ENCODE measurements at places on chromosomes 12 and 14.
A peak's percentile ranks its signal among the peaks of the same experiment; 100 is the strongest.

- no peak for DNase-seq
Measured at GRCh38 chr12:47134005-47134404, 54.2 kb upstream of the AMIGO2 start.

DNA sequence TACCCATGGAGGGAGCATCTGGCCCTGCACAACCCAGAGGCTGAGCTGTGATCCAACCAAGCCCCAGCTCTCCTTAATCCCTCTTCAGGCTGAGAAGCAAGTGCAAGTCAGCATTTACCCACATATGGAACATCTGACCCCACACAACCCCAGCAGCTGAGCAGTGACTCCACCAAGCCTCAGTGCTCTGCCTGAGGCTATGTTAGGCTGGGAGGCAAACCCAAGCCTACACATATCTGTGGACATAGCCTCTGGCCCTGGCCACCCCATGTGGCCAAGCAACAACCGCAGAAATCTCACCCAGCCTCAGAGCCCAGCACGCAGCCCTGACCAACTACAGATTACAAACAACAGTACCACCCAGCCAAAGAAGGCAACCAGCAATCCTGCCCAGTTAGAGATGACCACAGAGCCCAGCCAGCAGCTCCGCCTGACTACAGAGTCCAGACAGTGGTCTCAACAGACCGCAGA is 142.8 kb downstream of the NUAK1 start:
- no peak for DNase-seq

GRCh38 chr12:34336619-34337465 is 314.5 kb downstream of the ALG10 start:
- no peak for DNase-seq

- DNase-seq: no peak
Measured at GRCh38 chr14:51821822-51822221, 38.6 kb upstream of the GNG2 start.

GRCh38 chr14:101027291-101027690 is 123.8 kb upstream of the RTL1 start:
- no peak for DNase-seq

DNA sequence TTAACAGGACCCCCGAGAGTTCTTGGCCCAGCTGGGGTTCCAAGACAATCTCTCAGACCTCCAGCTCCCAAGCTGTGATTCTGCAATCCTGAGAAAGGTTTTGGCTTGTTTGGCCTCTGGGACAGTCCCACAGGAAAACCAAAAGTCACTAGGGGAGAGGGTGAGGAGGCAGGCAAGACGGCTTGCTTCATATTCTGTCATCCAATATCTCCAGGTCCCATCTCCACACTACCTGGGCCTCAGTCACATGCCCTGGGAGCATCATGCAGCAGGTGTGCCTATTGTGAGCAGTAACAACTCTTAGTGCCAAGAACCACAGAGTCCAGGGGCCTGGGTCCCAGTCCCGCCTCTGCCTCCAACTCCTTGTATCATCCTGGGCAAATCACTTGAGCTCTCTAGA is 1.7 kb downstream of the KRT79 start:
- no peak for DNase-seq

DNA sequence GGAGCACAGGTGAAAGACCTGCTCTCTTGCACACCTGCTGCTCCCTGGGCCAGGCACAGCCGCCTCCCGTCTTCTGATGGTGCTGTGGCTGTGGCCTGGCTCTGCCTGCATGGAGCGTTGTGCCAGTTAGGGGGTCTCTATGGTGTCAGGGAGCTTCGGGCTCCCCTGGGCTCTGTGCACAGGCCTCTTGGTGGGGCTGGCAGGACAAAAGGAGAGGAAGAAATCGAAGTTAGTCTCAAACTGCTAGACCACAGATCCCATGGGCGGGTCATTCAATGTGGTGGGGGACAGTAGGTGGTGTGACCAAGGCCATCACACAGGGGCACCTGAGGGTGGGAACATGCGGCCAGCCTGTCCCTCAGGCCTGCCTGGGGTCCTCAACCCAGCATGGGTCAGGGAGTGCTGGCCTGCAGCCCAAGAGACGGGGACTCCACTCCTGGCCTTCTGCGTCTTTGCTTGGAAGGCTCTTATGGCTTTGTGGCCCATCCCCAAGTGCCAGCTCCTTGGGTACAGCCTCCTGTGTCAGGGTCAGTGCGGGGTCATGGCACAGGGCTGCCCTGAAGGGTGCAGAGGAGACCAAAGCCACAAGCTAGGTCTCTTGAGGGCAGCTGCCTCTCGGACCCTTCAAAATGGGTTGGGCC is 84.1 kb downstream of the KIF26A start:
- no peak for DNase-seq

DNA sequence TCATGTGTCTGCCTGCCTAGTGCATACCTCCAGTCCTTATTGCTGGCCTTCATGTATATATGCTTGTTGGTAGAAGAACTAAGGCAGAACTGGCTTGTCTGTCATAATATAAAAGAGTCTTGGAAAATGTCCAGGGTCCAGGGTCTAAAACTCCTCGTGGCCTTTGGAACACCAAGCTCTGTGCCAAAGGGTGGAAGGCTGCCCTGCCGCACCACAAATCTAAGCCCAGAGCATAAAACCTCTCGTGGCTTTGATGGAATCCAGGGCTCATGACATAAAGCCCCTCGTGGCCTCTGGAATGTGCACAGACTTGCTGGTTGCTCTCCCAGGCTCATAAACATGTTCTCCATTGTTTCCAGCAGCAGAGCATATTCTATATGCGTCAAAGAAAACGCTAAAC is 107.9 kb downstream of the BBS10 start:
- no peak for DNase-seq

- no peak for DNase-seq
Measured at GRCh38 chr12:32997471-32997870, 100.9 kb upstream of the PKP2 start.

DNA sequence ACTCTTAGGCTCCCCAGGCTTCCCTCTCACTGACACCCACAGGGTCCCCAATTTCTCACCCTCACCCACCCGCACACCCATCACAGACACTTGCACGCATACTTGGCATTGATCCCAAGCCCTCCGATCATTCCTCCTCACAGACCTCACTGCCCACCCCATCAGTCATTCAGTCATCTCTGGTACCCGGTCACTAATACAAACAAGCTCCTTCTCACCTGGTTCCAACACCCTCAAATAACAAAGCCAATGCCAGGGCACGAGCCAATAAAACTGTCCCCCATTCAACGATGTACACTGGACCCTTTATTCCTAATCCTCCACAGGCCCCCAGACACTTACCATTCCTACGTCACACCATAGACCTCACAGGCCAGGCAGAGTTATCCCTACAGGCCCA is 2.3 kb downstream of the ZNF605 start:
- no peak for DNase-seq

GRCh38 chr12:106131676-106132075 is 7.1 kb downstream of the NUAK1 start:
- DNase-seq: no peak

GRCh38 chr12:43106355-43106754 is 445.6 kb downstream of the ADAMTS20 start:
- DNase-seq: no peak

DNA sequence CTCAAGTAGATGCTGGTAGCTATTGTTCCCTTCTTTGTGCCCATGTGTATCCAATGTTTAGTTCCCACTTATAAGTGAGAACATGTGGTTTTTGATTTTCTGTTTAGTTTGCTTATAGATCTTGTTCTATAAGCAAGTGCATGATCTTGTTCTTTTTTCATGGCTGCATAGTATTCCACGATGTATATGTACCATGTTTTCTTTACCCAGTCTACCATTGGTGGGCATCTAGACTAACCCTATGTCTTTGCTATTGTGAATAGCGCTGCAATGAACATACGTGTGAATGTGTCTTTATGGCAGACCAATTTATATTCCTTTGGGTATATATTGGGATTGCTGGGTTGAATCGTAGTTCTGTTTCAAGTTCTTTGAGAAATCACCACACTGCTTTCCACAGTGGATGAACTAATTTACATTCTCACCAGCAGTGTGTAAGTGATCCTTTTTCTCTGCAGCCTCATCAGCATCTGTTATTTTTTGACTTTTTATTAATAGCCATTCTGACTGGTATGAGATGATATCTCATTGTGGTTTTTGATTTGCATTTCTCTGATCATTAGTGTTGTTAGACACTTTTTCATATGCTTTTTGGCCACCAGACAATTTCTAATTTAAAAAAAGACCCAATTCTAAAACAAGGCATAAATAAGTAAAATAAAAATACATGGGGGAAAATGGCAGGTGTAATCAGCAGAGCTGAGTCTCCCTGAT is 50.6 kb downstream of the CPM start:
- no peak for DNase-seq

DNA sequence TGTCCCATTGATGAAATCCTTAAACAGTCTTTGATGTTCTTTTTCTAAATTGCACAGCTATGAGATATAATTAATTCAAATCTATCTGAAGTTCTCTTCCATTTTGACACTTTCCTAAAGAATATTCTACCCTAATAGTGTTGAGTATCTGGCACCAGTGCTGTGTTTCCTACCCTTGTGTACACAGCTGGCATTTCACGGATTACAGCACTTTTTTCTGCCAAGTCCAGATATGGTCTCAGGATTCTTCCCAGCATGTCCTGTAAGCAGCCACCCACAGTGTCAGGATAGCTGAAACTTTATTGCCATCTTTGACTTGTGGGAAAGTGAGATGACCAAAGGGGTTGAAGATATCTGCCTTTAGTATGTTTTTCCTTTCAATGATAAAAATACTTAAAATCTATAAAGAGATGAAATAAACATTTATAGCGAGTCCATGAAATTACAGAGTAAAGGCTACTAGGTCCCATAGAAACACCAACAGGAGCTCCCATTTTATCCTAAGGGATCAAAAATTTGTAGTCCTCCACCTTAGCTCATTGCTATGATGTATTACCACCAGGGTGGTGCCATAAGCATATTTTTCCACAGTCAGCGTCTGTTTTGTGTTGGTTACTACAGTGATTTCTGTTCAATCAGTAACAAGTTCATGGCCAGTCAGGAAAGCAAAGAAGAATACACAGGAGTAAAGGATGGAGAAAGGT is 96.7 kb downstream of the TRHDE start:
- no peak for DNase-seq

DNA sequence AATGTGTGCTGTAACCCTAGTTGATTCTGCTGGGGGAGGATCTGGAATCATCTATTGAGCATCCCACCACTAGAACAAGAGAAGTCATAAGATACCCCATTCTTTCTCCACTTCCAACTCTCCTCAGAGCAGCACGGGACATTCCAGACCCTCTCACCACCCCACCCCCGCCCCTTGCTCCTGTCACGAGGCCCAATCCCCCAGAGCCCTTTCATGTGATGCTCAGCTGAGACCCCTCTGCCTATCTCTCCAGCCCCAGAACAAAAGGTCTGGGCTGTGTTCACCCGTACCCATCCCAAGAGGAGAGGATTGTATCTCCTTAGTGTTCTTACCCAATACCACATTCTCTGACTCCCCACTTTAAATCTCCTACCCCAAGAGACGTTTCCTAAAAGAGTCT is 602 bp downstream of the PMEL start:
- no peak for DNase-seq

DNA sequence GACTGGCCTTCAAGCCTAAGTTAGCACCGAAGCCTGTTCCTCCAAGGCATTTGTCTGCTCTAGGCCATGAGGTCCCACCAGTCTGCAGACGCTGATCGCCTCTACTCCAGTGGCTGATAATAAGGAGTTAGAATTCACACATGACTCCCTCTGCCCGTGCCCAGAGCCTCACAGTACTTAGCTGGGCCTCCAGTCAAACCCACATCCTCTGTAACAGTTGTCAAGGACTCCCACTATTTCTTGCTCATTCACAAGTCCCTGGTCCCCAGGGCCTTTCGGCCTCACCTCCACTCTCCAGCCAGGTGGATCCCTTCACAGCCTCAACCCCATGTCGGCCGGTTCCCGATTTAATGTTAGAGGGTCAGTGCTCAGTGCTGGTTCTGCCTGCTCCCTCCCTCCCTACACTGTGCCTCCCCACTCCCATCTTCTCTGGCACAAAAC is 6.3 kb upstream of the KRT5 start:
- no peak for DNase-seq

DNA sequence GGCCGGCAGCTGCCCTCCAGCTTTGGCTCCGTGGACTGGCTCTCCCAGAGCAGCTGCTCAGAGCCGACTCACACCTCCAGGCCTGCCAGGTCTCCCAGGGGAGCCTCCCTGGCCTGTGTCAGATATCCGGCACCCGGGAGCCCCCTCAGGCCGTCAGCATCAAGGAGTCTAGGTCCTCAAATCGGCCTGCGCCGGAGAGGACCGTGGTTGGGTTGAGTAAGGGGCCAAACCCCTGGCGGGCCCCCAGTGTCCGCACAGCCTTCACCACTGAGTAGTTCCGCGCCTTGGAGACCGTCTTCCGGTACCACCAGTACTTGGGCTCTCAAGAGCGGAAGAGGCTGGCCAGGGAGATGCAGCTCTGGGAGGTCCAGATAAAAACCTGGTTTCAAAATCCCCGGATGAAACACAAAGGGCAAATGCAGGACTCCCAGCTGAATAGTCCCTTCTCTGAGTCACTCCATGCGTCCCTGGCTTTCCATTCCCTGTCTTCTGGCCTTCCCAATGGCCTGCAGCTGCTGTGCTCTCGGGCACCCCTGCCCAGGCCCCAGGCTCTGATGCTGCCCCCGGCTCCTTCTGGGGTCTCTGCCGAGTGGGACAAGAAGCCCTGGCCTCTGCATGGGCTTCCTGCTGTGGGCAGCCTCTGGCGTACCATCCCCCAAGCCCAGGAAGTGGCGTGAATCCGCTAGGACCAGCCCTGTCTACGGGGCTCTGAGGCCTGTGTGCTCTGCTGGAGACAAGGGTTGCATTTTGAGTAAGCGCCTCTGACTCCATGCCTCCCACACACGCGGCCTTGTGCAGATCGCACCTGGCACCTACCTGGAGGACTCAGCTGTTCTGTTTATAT is 245.1 kb upstream of the ATXN7L3B start:
- no peak for DNase-seq

GRCh38 chr14:75578102-75578785 is at the start of gene FLVCR2:
FLVCR2 (plus strand) TSS chr14:75578620; CDS start chr14:75578973, 353 bp downstream.
- DNase-seq: peak; percentile 73

DNA sequence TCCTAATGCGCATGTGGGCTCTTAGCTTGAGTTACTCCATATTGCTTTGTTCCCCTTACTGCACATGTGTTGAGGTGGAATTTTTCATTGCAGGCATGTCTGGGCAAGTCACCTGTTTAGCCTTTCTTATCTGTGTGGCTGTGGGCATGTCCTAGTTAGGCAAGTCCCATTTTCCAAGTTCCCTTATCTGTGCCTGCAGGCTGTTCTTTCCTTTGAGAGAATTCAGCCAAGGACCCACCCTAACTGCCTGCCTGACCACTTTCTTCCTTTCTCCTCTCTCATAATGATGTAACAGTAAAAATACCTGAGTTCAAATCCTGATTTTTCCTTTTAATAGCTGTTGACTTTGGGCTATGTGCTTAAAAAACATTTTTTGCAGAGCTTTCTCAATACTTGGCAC is 870.6 kb downstream of the NRXN3 start:
- no peak for DNase-seq

DNA sequence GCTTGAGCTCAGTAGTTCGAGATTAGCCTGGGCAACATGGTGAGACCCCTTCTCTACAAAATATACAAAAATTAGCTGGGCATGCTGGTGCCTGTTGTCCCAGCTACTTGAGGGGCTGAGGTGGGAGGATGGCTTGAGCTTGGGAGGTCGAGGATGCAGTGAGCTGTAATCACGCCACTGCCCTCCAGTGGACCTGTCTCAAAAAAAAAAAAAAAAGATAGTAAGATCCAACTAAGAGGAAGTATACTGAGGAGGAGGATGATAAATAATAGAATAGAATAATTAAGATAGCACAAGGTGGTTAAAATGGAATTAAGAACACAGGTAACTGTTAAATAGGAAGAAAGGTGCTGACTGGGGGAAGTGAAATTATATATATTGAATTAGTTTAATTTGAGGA is 37.0 kb upstream of the BAZ1A start:
- no peak for DNase-seq

Measured in activated CD4-positive, CD25-positive, alpha-beta regulatory T cell treated with anti-CD3 and anti-CD28 coated beads, Interleukin-2, amount 50 U/mL, for 72 hours (primary cell).